NCI-H2029 (cell line): ENCODE measurements at places on chromosomes 5 and 9.

DNA sequence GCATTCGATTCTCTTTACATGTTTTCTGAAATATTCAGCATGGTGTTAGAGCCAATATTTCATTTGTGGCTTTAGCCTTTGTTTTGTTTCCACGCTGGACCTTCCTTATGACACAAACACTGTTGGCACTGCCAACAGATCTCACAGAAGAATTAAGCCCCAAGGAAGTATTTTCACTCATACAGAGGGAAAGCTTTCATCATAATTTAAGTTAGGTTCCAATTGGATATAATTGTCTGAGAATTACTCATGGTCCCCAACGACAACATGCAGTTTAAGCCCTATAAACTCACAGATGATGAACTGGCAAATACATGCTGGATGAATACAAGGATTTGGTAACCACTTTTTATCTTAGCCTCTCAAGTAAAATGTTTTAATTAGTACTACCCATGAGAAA, 259.5 kb downstream of the EBF1 start:
- no peak for DNase-seq

- DNase-seq, result no peak
Measured at GRCh38 chr5:32760091-32760509, 49.0 kb downstream of the NPR3 start.

DNA sequence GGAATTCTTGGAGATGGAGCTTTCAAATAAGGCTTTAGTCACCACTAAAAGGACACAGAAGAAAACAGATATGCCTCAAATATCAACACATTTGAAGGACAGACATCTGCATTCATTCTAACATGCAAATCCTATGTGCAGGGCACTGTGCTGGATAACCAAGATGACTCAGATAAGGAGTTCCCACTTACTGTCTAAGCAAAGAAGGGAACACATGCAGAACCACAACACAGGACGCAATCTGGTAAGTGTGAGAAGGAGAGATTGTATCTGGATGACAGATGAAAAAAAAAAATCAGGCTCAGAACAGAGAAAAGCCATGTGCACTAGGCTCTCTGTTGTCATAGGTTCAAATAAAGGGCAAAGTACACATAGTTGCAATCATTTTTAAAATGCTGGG, 42.5 kb downstream of the ELAVL2 start:
- no peak for DNase-seq

- peak; percentile 53 for DNase-seq
Measured at GRCh38 chr9:111483439-111483857, 735 bp downstream of the ECPAS start.

- DNase-seq, result no peak
Measured at GRCh38 chr9:122406070-122406890, 35.5 kb downstream of the PTGS1 start.

- no peak for DNase-seq
Measured at GRCh38 chr5:1188464-1188863, 12.9 kb upstream of the SLC6A19 start.

DNA sequence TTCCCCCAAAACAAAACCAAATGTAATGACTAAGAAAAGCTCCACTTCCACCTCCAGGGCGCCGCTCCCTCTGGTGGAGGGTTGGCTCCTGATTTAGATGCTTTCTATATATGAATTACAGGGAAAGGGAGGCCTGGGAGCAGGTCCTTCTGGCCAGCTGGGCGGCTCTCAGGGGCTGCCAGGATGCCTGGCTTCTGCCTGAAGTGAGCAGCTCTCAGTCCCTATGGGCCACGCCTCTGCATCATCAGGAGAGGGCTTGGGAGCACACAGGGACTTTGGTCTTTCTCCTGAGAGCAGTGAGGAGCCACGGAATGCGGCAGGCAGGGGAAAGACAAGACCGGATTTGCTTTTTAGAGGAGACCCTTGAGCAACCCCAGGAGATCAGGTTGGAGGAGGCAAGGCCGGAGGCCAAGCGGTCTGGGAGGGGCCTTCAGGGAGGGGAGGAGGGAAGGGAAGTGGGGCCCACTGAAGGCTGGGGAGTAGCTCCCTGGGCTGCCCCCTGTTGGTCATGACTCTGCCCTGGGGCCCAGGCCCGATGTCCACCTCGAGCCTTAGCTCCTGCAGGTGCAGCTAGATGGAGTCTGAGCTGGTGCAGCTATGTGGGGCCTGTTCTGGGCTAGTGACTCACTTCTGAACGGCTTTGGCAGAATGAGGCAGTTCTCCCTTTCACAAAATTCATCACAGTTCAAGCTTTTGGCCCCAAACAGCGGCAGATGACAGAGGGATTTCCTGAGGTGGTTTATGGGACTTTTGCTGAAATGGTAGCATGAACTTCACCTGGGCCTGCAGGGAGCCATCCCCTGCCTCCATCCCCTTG, 11.3 kb upstream of the GRHPR start:
- DNase-seq, result no peak

- peak; percentile 99 for DNase-seq
Measured at GRCh38 chr5:141040771-141041426, 10.3 kb upstream of the PCDHB1 start.

- no peak for DNase-seq
Measured at GRCh38 chr5:76479973-76480667, 77.0 kb downstream of the IQGAP2 start.

DNA sequence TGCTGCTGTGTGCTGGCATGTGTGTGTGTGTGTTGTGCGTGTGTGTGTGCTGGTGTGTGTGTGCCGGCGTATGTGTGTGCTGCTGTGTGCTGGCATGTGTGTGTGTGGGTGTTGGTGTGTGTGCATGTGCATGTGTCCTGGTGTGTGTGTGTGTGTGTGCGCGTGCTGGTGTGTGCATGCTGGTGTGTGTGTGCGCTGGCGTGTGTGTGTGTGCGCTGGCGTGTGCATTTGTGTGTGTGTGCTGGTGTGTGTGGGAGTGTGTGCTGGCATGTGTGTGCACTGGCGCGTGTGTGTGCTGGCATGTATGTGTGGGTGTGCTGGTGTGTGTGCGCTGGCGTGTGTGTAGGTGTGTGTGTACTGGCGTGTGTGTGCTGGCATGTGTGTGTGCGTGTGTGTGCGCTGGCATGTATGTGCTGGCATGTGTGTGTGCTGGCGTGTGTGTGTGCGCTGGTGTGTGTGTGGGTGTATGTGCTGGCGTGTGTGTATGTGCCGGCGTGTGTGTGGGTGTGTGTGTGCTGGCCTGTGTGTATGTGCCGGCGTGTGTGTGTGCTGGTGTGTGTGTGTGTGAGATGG, 20.1 kb downstream of the UNC5A start:
- no peak for DNase-seq

- no peak for DNase-seq
Measured at GRCh38 chr5:13766236-13766635, 178.3 kb downstream of the DNAH5 start.

GRCh38 chr5:178279723-178280438, 47.3 kb upstream of the PHYKPL start:
- peak; percentile 40 for DNase-seq

DNA sequence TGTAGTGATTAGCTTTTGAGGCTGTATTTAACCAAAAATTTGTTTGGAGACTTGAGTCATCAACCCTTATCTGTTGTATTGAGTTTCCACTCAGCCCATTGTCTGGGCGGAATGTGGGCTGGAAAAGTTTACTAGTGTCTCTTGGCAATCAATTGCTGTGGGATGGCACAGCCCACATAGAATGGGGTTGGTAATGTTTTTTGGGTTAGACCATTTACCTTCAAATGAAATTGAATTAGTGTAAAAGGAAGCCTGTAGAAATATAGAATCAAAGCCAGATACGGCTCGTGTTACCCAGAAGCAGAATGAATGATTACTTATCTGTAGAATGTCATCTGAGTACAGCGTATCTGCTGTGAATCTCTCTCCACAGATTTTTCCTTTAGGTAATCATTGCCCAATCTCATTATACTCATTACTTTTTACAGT, 142.9 kb downstream of the AOPEP start:
- peak; percentile 29 for DNase-seq
